Frontal cortex (tissue), 4 donors: ENCODE measurements at places on chromosomes 7 and 10. TPM values are rescaled to one million over a fixed set of nuclear protein-coding genes. Genes with fewer than 3 reads are reported as not detected.

The INA gene
- 138 TPM for total RNA-seq

The MUC12 gene
- total RNA-seq = 0.41 TPM

The TAS2R60 gene
- total RNA-seq = not detected

The LBX1 gene
- not detected for total RNA-seq

The GIMAP8 gene
- 1.6 TPM for total RNA-seq

The DRGX gene
- total RNA-seq = not detected

The CCL24 gene
- not detected for total RNA-seq

The PNLIPRP1 gene
- total RNA-seq = not detected

The ANKRD2 gene
- total RNA-seq = not detected

The SLC26A5 gene
- not detected for total RNA-seq

The GHRHR gene
- not detected for total RNA-seq

The PRPS1L1 gene
- total RNA-seq = not detected

The STEAP1B gene
- total RNA-seq = 2.4 TPM

The LARP4B gene
- 29.3 TPM for total RNA-seq

The ZNF138 gene
- 51.8 TPM for total RNA-seq

The ASZ1 gene
- total RNA-seq = not detected

The ELFN1 gene
- 5.7 TPM for total RNA-seq

The SH2D4B gene
- 1.2 TPM for total RNA-seq

The ADCYAP1R1 gene
- total RNA-seq = 34.2 TPM

The CUL1 gene
- total RNA-seq = 62.8 TPM

The EGR2 gene
- 1.6 TPM for total RNA-seq

The ACSL5 gene
- total RNA-seq = 2.4 TPM

The CD36 gene
- total RNA-seq = 22.0 TPM

The ZNF467 gene
- 1.6 TPM for total RNA-seq

The MMP21 gene
- 0.41 TPM for total RNA-seq

The TET1 gene
- total RNA-seq = 39.9 TPM

The LDB1 gene
- 94.2 TPM for total RNA-seq

The HIP1 gene
- 13.5 TPM for total RNA-seq
